CD4-positive, alpha-beta T cell treated with Interferon gamma for 1 hour (primary cell): ENCODE measurements at places on chromosomes 13 and 19.

DNA sequence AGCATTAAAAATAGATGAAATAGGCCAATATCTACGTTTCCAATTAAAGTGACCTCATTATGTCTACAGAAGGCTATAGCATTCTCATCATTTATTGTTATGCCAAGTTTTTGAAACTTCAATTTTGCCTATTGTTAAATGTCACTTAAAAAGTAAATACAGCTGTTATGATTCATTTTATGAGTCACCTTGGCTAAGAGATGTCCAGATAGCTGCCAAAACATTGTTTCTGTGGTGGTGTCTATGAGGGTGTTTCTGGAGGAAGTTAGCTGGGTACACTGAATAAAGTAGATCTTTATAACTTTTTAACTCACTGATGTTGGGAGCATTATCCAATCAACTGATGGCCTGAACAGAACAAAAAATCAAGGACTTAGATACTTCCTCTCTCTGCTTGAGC lies 1209.7 kb upstream of the PCDH9 start:
- DNase-seq: no peak

GRCh38 chr13:63910511-63910910 lies 2494.9 kb upstream of the PCDH20 start:
- DNase-seq: no peak

- DNase-seq: no peak
Measured at GRCh38 chr19:48085076-48085475, 25.5 kb downstream of the PLA2G4C start.

DNA sequence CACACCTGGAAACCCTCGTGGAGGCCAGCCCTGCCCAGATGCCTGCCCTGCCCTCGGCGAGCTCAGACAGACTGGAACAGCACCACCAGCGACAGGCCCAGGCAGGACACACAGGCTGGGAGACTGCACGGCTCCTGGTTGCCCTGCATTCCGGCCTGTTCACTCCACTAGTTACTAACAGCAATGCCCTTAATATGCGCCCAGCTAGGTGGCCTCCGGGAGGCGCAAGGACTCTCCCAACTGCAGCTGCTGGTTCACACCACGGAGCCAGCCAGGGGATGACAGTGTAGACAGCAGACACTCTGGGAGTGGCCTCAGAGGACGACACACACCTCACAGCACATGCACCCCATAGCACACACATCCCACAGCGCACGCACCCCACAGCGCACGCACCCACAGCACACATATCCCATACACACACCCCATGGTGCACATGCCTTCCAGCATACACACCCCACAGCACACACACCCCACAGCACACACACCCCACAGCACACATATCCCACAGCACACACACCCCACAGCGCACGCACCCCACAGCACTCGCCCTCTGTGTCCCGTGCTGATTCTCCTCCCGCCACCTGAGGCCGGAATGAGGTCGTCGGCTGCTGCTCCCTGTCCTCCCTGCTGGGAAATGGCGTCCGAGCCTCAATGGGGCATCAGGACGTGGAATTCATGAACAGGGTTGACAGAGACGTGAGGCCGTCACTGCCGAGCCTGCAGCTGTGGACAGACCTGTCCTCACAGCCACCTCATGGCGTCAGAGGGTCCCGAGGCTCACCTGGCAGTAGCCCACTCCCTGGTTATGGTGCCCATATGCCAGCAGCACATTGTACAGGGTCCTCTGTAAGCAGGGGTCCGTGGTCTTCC lies 13.6 kb downstream of the GRTP1 start:
- no peak for DNase-seq

DNA sequence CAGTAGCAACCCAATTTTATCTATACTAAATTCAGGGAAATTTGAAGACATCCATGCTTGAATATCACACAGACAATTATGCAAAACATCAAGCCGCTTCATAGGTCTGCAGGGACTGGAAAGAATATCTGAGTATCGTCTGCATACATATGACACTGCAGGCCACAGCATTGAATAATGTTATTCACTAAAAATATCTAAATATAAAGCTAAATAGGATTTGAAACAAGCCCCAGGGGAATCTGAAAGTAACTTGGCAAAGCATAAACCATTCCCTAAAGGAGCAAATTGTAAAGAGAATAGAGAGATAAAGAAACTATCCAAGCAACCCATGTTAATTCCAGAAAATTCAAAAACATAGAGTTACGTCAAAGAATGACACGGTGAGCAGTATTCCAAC lies 1251.0 kb downstream of the PCDH17 start:
- no peak for DNase-seq

DNA sequence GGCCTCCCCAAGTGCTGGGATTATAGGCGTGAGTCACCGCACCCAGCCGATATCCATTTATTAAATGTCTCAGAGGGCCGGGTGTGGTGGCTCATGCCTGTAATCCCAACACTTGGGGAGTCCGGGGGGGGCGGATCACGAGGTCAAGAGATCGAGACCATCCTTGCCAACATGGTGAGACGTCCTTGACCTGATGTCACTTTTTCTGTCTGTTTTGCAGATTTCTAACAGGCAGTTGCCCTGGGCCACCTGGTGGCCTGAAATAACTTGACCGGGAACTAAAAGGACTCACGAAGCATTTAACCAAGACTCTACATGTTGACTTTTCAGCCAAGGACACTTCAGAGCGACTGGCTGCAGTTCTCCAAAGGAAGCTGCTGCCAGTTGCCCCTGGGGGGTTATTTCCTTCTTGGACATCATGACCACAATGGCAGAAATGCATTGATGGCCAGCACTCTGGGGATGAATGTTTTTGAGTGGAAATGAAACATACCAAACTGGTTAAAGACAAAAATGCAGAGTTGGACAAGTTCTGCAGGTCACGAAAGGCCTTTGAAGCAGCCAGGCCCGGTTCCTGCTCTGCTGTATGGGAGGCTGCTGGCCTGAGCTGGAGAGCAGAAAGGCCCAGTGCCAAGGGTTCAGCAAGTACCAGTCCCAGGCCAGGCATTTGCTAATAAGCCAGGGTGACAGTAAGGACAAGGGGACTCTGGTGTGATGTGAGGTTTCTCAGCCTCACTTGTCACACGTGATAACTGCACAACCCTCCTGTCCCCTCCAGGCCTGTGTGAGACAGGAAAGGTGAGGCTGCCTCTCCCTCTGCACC lies 8.3 kb downstream of the ZNF837 start:
- DNase-seq: no peak

DNA sequence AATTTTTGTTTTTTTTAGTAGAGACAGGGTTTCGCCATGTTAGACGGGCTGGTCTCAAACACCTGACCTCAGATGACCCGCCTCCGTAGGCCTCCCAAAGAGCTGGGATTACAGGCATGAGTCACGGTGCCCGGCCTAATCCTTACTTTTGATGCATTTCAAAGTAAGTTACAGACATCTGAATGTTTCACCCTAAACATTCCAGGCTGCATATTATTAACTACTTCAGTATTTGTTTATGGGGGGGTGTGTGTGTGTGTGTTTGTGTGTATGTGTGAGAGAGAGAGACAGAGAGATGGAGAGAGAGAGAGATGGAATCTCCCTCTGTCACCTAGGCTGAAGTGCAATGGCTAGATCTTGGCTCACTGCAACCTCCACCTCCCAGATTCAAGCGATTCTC lies 13.1 kb downstream of the SULT2B1 start:
- no peak for DNase-seq

- DNase-seq: no peak
Measured at GRCh38 chr13:37295071-37295470, 189.6 kb upstream of the CSNK1A1L start.

- DNase-seq: no peak
Measured at GRCh38 chr19:54035215-54036178, 28.2 kb downstream of the VSTM1 start.

DNA sequence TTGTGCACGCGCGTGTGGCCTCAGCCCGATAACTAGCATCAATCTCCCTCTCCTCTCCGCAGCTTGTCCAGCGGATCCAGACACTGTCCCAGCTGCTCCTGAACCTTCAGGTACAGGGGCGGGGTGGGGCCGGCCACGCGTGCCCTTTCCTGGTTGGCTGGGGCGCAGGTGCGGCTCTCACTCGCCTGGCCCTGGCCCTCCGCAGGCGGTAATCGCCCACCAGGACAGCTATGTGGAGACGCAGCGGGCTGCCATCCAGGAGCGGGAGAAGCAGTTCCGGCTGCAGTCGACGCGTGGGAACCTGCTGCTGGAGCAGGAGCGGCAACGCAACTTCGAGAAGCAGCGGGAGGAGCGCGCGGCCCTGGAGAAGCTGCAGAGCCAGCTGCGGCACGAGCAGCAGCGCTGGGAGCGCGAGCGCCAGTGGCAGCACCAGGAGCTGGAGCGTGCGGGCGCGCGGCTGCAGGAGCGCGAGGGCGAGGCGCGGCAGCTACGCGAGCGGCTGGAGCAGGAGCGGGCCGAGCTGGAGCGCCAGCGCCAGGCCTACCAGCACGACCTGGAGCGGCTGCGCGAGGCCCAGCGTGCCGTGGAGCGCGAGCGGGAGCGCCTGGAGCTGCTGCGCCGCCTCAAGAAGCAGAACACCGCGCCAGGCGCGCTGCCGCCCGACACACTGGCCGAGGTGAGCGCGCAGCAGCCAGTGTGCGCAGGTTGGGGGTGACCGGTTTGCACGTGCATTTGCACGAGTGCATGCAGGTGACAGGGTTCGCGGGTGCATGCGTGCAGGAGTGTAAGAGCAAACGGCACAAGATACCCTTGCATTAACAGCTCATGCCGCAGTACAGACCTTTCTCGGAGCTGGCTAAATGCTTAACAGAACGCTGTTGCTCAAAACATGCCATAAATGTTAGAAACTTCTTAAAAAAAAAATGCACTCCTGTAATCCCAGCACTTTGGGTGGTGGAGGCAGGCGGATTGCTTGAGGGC lies 21.5 kb downstream of the PEX11G start:
- DNase-seq: no peak

GRCh38 chr13:22031702-22032286 lies 360.9 kb downstream of the FGF9 start:
- DNase-seq: no peak

- no peak for DNase-seq
Measured at GRCh38 chr19:2235381-2236063, 607 bp downstream of the PLEKHJ1 start.

DNA sequence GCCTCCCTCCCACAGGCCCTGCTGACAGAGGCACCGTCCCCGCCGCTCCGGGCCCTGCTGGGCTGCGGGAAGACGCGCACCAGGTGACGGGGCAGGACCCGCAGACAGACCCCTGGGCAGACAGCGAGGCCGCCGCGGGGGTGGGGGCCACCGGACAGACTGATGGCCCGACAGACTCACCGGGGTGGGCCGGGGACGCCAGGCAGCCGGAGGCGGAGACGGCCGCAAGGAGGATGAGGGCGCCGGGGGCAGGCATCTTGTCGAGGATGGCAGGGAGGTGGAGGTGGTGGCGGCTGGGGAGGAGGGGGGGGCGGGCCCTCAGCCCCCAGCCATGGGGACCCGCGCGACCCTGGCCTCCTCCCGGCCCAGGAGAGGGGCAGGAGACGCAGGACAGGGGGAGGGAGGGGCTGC lies 309 bp downstream of the LMTK3 start:
- DNase-seq: no peak

DNA sequence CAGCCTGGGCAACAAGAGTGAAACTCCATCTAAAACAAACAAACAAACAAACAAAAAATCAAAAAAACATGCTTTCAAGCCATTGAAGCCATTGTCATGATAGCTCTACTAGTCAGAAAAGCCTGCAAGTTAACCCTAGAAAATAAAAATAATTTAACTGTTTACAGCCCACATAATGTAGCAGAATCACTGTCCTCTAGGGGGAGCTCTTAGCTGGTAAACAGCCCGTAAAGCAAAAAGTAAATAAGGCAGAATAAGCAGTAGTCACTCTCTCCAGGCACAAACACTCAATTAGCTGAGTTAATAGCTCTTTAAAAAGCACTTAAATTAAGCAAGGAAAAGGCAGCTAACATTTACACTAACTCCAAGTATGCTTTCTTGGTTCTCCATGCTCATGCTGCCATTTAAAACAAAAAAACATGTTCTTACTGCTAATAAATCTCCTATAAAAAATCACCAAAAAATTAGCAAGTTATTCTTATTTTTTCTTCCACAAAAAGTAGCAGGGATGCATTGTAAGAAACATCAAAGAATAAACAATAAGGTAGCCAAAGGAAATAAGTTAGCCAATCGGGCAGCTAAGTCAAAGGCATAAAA lies 11.3 kb downstream of the LILRB4 start:
- no peak for DNase-seq

DNA sequence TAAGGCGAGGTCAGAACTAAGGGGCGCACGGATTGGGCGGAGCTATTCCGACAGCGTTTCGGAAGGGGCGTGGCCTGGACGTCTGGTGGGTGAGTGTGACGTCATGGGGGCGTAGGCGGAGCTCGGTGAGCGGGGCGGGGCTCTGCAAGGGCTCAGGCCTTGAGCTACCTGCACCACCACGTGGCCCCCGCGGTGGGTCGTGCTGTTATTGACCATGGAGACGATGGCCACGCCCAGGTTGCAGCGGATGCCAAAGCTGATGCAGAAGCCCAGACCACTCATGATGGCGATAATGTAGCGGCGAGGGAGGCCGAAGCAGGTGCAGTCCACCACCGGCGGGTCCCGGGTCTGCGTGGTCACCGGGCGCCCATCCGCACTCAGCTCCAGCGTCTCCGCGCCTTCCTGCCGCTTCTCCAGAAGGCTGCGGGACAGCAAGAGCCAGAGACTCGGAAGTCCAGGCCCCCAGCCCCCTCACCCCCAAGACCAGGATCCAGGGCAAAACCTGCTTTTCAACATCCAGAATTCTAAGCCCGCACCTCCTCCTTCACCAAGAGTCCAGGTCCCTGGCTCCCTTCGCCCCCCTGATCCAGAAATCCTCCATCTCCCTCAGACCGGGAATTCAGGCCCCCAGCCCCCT lies 4.8 kb downstream of the SLC17A7 start:
- peak; percentile 53 for DNase-seq

DNA sequence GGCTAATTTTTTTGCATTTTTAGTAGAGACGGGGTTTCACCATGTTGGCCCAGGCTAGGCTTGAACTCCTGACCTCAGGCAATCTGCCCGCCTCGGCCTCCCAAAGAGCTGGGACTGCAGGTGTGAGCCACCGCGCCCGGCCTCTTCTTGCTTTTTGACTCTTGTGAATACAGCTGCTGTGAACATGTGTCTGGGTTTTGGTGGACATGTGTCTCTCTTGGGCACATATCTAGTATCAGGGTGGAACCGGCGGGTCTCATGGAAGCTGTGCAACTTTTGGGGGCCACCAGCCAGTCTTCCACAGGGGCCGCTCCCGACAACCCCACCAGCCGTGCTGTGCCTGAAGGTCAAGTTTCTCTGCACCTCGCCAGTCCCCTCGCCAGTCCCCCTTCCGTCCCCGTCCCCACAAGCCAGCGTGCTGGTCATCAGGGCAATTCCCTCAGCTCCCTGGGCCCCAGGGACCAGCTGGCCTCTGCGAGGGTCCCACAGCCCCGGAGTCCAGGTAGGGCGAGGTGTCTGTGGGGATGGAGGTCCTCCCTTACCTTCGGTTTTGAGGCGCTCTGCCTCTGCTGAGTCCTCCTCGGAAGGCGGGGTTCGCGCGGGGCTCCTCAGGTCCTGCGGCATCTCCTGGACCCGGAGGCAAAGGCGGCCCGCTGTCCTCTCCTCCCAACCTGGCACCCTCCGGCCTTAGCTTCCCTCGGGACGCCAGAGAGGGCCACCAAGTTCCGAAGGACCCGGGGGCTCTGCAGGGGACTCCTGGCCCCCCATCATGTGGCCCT lies 16.3 kb downstream of the SGTA start:
- no peak for DNase-seq

GRCh38 chr19:32750441-32751055 lies 31.0 kb downstream of the TDRD12 start:
- no peak for DNase-seq
